HAP-1 (cell line): ENCODE measurements at places on chromosomes 7 and 10.
A peak's percentile ranks its signal among the peaks of the same experiment; 100 is the strongest.

GRCh38 chr7:41679566-41679965, 23.3 kb downstream of the INHBA start:
- no peak for DNase-seq

GRCh38 chr10:98195120-98195519, 60.7 kb downstream of the R3HCC1L start:
- DNase-seq = no peak

GRCh38 chr7:149595541-149595940, 97.9 kb upstream of the ZNF746 start:
- DNase-seq = no peak

DNA sequence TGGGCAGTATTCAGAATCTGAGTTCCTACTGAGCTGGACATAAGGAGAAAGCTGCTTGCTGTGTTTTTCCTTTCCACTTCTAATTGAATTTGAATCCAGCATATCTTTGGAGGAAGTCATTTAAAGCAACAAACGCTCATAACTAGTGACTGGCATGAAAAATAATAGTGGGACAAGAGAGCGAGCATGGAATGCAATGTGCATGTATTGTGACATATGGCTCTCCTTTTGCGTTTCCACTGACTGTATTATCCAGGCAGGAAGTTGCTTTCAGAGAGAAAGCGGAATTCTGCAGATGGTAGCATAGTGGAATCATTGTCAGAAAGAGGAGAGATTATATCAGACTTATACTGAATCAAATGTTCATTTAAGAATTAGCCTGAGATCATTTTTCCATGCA, 368.6 kb downstream of the REEP3 start:
- no peak for DNase-seq

DNA sequence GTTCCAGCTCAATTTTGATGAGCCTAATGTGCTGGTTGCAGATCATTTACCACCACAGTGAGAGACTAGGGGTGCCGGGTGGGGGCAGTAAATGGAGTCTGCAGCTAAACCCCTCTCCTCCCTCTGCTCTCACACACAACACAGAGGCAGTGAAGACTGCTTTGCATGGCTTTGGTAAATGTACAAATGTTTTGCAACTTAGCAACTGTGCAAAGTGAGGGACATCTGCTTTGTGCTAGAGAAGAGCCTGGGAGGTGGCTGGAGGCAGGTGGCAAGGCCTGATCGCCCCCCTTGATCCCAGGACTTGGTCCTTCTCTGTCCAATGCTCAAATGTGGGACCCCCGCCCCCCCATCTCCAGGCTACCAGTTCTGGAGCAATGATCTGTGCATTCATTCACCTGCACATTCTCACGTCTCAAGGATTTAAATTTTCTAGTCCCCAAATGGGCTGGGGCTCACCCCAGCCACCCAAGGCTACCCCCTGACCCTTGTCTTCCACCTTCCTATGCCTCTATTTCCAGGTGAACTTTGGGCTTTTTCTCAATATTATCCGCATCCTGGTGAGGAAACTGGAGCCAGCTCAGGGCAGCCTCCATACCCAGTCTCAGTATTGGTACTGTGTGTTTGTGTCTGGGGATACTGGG, 11.6 kb downstream of the GHRHR start:
- DNase-seq = no peak

DNA sequence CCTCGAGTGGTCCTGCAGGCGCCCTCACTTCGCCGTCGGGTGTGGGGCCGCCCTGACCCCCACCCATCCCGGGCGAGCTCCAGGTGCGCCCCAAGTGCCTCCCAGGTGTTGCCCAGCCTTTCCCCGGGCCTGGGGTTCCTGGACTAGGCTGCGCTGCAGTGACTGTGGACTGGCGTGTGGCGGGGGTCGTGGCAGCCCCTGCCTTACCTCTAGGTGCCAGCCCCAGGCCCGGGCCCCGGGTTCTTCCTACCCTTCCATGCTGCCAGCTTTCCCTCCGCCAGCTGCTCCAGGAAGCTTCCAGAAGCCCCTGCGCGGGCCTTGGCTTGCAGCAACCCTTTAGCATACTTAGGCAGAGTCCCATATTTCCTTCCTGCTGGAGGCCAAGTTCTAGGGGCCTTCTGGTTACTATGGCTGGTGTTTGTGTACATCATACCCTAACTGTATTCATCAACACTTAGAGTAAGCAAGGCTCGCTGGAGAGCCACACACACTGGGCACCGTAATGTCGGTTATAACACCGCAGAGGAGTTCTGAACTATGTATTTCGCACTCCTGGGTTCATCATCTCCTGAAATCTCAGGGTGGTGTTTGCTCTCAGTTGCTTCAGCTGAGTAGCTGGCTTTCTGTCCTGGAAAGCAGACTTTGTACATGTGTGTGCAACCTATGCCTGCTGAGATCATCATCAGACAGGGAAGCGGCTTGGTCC, 471 bp downstream of the MGMT start:
- DNase-seq = no peak

GRCh38 chr7:157253850-157254249, 83.0 kb upstream of the DNAJB6 start:
- DNase-seq = no peak

DNA sequence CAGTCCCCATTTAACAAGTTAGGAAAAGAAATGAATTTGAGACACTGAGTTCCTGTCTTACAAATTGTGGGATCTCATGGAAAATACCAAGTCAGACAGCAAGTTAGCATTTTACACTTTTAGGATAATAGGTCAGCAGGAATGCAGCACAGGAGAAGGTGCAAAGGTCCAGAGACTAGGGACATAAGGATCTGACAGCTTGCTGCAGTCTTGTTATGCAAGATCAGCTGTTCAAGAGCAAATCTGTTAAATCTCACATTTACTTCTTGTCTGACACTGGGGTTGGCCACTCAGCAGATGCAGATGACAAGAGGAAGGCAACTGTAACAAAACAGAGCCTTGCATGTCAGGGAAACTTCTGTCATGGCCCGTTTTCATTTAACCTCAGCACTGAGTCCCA, 239.6 kb downstream of the PHF14 start:
- DNase-seq = no peak

DNA sequence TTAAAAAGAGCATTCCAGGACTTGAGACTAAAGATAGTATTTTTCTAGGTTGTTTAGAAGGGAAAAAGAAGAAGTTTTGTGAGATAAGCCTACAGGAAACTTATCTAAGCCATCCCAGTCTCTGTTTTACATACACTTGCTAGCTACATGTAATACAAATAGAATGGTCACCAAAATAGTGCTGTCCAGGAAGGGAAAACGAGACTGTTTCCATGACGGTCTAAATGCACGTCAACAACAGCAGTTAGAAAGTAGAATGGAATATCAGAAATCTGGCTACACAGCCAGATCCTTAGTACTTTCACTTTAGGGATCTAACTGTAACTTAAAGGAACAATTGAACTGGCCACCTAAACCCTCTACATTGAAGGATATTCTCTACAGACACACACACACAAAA, 117.6 kb downstream of the TSPAN12 start:
- peak; percentile 15 for DNase-seq

GRCh38 chr10:314381-314780, 179.1 kb downstream of the ZMYND11 start:
- DNase-seq = no peak

DNA sequence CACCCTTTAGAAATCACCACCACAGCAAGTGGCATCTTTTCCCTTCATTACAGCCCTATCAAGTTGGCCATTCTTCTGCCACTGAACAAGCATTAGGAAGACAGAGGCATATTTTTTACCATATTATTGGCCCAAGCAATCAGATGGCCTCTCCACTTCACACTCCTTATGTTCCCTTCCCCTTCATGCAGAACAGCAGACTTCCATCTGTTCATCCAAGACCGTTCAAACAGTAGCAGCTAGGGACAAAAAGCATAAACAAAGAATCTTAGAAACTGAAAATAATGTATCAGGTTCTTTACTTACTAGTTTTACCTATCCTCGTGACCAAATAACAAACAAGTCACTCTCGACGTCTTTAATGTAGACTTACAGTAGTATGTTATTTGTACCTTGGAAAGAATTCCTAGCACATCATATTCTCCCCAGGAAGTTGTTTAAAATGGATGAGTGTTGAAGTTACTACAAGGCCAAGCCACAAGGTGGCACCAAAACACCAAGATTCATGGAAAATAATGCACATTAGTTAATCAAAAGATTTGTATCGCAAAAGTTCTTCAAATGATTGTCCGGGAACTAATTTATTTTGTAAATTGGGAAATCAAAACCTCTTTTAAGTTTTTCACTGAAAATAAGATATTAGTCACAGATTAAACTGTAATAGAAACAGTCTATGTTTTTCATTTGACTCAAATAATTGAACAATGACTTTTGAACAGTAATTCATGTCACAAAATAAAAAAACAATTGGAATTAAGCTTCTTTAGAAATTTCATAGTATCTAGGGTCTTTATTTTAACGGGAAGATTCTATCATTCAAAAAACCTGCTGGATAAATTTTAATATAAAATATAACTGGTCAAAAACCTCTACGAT, 112.1 kb downstream of the VPS41 start:
- DNase-seq = peak; percentile 76

- DNase-seq = no peak
Measured at GRCh38 chr7:94064541-94065191, 60.5 kb upstream of the BET1 start.

DNA sequence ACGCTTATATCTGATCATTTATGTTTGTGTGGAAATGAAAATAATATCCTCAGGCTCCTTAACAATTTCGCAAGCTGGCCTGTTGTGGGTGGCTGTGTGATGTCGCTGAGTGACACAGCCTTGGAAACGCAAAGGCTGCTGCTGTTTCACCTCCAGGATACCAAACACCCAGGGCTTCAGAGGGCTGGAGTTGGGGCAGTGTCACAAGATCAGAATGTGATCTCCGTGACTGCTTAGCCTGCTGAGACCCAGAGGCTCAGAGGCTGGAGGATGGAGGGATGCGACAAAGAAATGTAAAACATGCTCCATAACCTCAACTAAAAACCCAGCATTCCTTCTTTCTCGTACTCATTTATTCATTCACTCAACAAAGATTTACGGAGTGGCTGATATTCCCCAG, 37.2 kb upstream of the BMPER start:
- no peak for DNase-seq

DNA sequence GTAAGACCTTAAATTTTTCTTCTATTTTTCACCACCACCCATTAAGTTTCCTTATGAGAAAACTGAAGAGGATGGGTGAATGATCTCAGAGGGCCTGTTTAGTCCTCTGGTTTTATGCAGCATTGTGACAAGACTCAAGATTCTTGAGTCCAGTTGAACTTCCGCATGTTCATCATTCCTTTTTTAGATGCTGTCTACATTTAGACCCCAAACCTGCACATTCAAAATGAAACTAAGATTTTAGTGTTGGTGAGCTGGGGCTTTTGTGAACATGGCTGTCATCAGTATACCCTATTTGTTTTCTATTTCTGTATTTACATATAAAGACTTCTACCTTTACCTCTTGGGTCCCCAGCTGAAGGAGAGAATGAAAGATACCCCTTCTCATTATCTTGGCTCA, 31.1 kb downstream of the NET1 start:
- no peak for DNase-seq

GRCh38 chr7:1842321-1843221, 172.5 kb downstream of the ELFN1 start:
- peak; percentile 19 for DNase-seq
